ENCODE measurements at places on chromosomes 16 and 17. TPM values are rescaled to one million over a fixed set of nuclear protein-coding genes. Genes with fewer than 3 reads are reported as not detected.
A peak's percentile ranks its signal among the peaks of the same experiment; 100 is the strongest.

DNA sequence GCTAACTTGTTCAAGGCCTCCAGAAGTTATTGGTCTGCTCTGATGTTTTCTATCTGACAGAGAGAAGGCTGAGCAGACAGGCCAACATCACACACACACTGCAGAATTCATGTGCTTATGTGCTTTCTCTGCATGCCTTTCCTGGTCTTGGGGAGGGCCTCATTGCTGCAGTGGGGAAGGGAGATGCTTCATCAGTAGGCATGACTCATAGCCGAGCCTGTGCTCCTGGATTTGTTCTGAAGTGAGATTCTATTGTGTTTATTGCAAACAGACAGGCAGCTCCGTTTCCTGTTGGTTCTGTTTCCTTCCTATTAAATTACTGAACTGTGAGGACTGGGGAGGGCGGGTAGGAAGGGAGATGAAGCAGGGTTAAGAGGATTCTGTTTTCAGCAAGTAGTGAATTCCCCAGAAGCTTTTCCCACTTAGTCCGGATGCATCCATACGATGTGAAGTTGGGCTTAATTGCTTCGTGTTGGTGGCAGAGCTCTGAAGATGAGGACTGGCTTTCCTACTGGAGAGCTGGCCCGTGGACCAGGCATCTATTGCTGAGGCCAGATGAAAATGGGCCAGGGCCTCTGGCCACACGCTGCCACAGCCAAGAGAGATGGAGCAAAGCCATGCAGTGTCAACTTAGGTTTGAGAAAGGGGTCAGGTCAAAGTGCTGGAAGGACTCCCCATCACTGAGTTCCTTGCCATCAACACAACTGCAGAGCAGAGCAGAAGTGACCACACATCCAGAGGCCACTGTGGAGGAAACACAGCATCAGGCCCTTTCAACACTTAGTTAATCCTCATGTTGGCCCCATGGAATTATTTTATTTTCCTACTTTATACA, 179.3 kb downstream of the UTP18 start:
- H3K4me1 ChIP-seq, result peaks cover 9% of the 10 kb centered on the region
- no peak overlapping the region for H3K4me3 ChIP-seq
- H3K27me3 ChIP-seq, result no peaks in the 10 kb centered on the region
- DNase-seq, result peak; percentile 52
- H3K36me3 ChIP-seq, result no peaks in the 10 kb centered on the region

- no peaks in the 10 kb centered on the region for H3K36me3 ChIP-seq
- no peak overlapping the region for H3K27ac ChIP-seq
- no peak overlapping the region for H3K4me3 ChIP-seq
These were observed 24.3 kb upstream of the TMEM220 start for GRCh38 chr17:10754109-10754508.

DNA sequence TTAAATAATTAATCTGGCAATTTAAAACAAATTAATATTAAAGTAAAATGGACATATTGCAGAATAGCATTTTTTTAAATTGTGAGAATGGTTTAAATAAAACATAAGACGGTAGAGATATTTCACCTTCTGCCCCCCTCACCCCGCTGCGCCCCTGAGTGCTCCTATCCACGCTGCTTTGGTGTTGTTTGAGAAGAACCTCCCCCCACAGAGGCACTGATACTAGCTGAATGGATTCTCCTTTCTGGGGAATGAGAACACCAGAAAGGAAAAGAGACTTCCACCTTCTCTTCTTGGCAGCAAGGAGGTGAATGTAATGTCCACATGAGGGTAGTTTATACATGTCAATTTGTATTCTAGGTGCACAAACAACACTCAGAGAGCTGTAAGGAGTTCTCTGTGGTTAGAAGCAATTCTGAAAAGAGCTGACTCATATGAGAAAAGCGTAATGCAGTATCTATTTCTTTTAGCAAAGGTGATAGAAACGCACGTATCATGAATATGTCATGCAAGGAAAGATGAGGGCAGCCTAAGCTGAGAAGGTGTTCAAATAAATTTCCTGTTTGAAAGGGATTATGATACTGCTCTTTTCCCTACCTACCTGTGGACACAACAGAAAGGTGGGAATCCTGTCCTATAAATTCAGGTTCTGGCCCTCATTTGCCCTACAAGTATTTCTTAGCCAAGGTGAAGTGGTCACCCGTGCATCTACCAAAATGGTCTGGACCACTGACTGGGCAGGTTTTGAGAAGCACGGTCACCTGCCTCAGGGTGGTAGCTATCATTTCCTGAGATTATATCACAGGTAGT, 126.9 kb downstream of the PARN start:
- peak overlapping the region; percentile 66 for H3K27ac ChIP-seq
- H3K4me3 ChIP-seq, result no peak overlapping the region
- peaks cover 44% of the 10 kb centered on the region for H3K4me1 ChIP-seq
- DNase-seq, result no peak
- H3K27me3 ChIP-seq, result no peaks in the 10 kb centered on the region
- no peaks in the 10 kb centered on the region for H3K36me3 ChIP-seq

GRCh38 chr16:17496891-17497290, 26.1 kb upstream of the XYLT1 start:
- no peaks in the 10 kb centered on the region for H3K36me3 ChIP-seq
- H3K27me3 ChIP-seq, result no peaks in the 10 kb centered on the region
- no peak for DNase-seq
- H3K4me3 ChIP-seq, result no peak overlapping the region

- peaks cover 70% of the 10 kb centered on the region for H3K4me1 ChIP-seq
- no peaks in the 10 kb centered on the region for H3K36me3 ChIP-seq
- H3K4me3 ChIP-seq, result no peak overlapping the region
- H3K27me3 ChIP-seq, result no peaks in the 10 kb centered on the region
These were observed 21.5 kb downstream of the ABCC1 start for GRCh38 chr16:15970743-15971439.

GRCh38 chr17:78130437-78131101, at the start of gene TMC8:
Gene TMC8, plus strand, starts transcription at chr17:78130771. Its CDS starts 818 bp downstream, at chr17:78131589.
- no peaks in the 10 kb centered on the region for H3K27me3 ChIP-seq
- peak within 1 kb of the TSS; percentile 23 for H3K4me3 ChIP-seq
- H3K36me3 ChIP-seq, result no peaks in the 10 kb centered on the region
- no peak for DNase-seq
- H3K27ac ChIP-seq, result no peak within 1 kb of the TSS

DNA sequence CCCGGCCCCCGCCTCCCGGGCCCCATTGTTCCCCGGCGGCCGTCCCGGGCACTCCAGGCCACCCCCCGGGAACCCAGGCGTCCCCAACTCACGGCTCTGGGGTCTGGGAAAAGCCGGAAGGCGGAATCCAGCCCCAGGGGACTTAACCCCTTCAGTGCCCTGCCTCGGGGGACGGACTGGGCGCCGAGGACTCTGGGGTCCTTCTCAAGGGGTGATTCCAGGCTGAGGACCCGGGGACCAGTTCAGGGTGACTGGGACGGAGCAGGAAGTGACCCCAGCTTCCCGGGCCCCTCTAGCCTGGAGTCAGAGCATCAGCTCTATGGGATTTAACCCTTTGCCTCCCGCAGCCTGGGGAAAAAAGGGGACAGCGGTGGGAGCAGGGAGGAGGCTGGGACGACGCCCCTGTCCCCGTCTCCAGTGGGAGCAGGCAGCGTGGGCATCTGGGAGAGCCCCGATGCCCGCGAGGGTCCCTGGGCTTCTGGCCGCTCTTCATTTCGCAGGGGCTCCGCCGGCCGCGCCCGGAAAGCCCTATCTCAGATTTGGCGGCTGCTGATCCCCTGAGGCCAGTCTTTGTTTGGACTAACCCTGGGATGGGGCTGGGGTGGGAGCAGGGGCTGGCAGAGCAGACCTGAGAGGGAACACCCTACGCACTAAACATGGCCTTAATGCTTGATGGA, at the start of gene ZNF629:
TSS of gene ZNF629 (minus strand) at position 270 of the 677 bp plus-strand sequence. CDS start 2,723 bp downstream, outside the sequence.
- no peaks in the 10 kb centered on the region for H3K27me3 ChIP-seq
- H3K4me1 ChIP-seq, result peaks cover 12% of the 10 kb centered on the region
- peaks cover 17% of the 10 kb centered on the region for H3K36me3 ChIP-seq
- DNase-seq, result peak; percentile 70
- H3K27ac ChIP-seq, result peak within 1 kb of the TSS; percentile 84
- peak within 1 kb of the TSS; percentile 98 for H3K4me3 ChIP-seq

DNA sequence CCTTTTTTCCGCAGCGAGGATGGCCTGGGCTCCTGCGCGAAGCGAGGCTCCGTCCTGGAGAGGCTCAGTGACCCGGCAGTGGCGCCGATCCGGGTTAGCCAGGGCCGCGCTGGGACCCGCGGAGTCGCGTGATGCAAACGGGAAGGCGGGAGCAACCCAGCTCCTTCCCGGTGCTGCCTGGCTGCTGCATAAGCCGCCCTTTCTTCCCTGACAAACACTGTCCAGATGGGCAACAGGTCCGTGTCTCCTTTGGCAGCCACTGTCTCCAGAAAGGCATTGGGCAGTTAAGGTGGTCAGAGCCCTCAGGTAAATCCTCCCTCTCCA, 21.8 kb upstream of the ZNHIT3 start:
- DNase-seq, result no peak
- peaks cover 4% of the 10 kb centered on the region for H3K4me1 ChIP-seq
- peaks cover 4% of the 10 kb centered on the region for H3K27me3 ChIP-seq
- no peak overlapping the region for H3K4me3 ChIP-seq
- no peaks in the 10 kb centered on the region for H3K36me3 ChIP-seq

DNA sequence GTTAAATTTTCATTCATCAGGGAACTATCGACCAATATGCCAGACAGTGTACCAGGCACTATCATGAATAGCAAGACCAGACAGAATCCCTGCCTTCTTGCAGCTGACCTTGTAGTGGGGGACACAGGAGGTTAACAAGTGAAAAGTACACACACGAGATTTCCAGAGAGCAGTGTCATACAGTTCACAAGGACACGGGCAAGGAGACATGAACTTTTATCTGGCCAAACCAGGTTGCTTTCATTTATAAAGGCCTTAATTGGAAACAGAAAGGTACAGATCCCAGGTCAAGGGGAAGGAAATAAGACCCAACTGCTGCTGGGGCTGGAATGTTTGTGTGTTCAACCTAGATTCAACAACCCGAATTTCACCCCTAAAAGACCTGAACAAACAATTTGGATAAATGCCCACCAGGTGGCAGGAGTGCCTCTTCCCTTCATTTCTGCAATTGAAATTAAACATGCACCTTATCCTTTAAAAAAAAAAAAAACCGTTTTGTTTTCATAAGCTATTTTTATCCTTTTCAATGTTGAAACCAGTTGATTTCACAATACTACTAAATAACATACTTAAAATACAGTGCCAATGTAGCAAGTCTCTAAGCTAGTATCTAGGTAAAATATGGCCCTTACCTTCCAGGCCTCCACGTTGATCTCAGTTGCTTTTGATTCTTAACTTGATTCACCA, 65.9 kb downstream of the EMP2 start:
- no peak overlapping the region for H3K27ac ChIP-seq
- no peak overlapping the region for H3K4me3 ChIP-seq
- peak; percentile 61 for DNase-seq
- H3K36me3 ChIP-seq, result no peaks in the 10 kb centered on the region
- H3K27me3 ChIP-seq, result no peaks in the 10 kb centered on the region

DNA sequence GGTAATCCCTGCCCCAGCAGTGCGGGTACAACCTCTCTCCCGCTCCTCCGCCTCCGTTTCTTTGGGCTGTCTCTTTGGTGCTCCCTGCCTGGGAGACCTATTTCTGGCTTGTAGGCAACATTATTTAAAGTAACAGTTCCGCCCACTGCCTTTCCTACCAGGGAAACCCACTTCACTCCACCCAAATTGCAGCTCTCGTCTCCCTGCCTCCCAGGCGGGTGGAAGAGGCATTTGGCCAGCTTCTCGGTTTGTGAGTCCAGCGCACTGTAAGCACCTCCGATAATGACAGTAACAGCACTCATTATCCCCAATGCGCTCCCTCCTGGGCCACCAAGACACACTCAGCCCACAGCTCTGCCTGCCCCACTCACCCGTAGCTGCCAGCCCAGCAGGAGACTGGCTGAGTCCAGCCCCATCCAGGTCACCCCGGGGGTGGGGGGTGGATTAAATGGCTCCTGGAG, 165.1 kb upstream of the CDC42EP4 start:
- H3K36me3 ChIP-seq, result no peaks in the 10 kb centered on the region
- peak; percentile 21 for DNase-seq
- no peaks in the 10 kb centered on the region for H3K27me3 ChIP-seq
- H3K4me3 ChIP-seq, result no peak overlapping the region
- no peak overlapping the region for H3K27ac ChIP-seq

- H3K27me3 ChIP-seq, result no peaks in the 10 kb centered on the region
- peaks cover 8% of the 10 kb centered on the region for H3K4me1 ChIP-seq
- no peak overlapping the region for H3K27ac ChIP-seq
- DNase-seq, result peak; percentile 64
These were observed 4.2 kb downstream of the SMPD3 start for GRCh38 chr16:68444056-68444657.

- no peaks in the 10 kb centered on the region for H3K27me3 ChIP-seq
- no peak overlapping the region for H3K27ac ChIP-seq
- no peak for DNase-seq
- H3K36me3 ChIP-seq, result no peaks in the 10 kb centered on the region
These were observed 36.6 kb downstream of the SMURF2 start for GRCh38 chr17:64625541-64625940.

DNA sequence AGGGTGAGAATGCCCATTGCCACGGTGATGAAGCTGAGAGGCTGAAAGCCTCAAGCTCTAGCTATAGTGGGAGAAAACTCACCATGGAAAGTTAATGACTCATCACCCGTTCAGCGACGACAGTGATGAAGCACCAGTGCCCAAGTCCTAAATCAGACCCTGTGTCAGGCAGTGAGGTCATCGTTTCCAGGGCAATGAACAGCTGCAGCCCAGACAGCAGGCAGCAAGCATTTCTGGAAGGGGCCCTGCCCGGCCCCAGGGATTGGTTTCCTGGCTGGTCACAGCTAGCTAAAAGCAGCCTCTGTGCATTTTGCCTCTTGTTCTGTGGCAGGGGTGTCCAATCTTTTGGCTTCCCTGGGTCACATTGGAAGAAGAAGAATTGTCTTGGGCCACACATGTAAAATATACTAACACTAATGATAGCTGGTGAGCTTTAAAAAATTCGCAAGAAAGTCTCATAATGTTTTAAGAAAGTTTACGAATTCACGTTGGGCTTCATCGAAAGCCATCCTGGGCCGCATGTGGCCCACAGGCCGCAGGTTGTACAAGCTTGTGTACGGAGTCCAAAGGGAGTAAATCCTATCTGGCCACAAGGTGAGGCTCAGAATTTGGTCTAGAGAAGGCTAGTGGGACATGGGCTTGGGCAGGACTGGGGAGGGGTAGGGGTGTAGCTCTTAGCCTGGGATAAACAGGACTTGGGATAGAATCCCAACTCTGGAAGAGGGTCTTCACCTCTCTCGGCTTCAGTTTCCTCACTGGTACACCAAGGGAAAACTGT, 40.6 kb downstream of the MIS12 start:
- no peaks in the 10 kb centered on the region for H3K4me1 ChIP-seq
- no peaks in the 10 kb centered on the region for H3K36me3 ChIP-seq
- no peak overlapping the region for H3K4me3 ChIP-seq
- no peaks in the 10 kb centered on the region for H3K27me3 ChIP-seq
- no peak overlapping the region for H3K27ac ChIP-seq
- peak; percentile 7 for DNase-seq

GRCh38 chr17:62757500-62757951, 50.6 kb downstream of the MARCHF10 start:
- H3K36me3 ChIP-seq, result no peaks in the 10 kb centered on the region
- no peaks in the 10 kb centered on the region for H3K4me1 ChIP-seq
- H3K4me3 ChIP-seq, result no peak overlapping the region
- no peak for DNase-seq

GRCh38 chr17:48301002-48301401, 129.0 kb downstream of the SKAP1 start:
- no peak overlapping the region for H3K4me3 ChIP-seq
- H3K36me3 ChIP-seq, result no peaks in the 10 kb centered on the region
- H3K27me3 ChIP-seq, result no peaks in the 10 kb centered on the region
- no peak for DNase-seq
- H3K4me1 ChIP-seq, result no peaks in the 10 kb centered on the region

GPR142 gene
- total RNA-seq, result 0.67 TPM

EPN3 gene
- 31.6 TPM for total RNA-seq

TSR3 gene
- 84.1 TPM for total RNA-seq

WNT3 gene
- total RNA-seq, result 0.75 TPM

AXIN2 gene
- total RNA-seq, result 54.3 TPM

OTOP3 gene
- not detected for total RNA-seq
